Suprapubic skin (tissue), 4 donors: ENCODE measurements at places on chromosomes 1 and 21.

DNA sequence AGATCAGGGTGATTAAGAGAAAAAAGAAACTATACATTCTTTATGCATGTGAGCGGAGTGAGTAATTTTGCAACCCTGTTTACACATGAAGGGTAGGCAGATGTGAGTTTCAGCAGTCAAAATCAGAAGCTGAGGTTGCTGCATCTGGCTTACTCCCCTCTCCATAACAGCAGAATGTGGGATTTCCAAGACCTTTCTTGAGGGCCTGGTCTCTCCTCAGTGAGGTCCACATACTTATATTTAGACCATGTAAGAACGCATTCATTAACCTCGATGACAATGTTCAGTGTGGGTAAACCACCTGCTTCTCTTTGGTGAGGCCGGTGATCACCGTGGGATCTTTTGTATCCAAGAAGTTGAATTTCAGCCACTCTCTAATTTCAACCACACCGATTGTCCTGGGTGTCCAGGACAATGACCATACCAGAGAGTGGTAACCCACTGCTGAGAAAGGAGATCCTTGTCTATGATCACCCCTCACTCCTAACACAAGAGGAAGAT is 18.7 kb upstream of the RAP1A start:
- DNase-seq = no peak

DNA sequence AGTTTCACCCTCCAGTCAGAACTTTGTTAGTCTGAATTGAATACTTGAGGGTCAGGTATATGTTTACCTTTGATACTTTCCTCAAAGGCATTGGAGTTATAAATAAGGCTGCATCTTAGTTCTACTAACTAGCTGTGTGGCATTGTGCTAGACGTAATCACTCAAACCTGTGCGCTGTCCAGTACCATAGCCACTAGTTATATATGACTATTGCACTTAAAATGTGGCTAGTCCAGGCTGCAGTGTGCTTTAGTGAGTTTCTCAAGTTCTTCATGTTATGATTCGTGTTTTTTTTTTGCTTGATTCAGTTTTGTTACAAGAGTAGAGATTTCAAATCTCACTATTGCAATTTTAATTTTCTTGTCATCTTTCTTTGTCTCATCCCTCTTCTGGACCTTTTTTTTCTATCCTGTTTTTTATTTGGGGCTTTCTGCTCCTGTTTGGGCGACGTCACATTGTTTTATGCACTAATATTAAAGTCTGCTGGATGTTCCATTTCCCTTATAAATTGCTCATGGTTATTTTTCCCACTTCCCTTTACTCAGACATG is 5.7 kb downstream of the MAN1A2 start:
- no peak for DNase-seq

DNA sequence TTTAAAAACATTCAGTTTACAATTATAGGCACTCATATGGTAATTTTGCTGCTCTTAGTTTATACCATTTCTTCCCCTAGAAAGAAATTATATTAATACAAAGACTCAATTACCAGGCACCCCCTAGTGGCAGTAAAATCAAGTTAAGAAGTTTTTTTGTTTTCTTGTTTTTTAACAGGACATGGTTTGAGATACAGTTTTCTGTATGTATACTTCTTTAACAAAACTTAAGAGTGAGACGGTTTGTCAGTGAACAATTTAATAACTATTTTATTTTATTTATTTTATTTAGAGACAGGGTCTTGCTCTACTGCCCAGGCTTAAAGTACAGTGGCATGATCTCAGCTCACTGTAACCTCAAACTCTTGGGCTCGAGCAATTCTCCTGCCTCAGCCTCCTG is 224.6 kb downstream of the FAF1 start:
- no peak for DNase-seq

DNA sequence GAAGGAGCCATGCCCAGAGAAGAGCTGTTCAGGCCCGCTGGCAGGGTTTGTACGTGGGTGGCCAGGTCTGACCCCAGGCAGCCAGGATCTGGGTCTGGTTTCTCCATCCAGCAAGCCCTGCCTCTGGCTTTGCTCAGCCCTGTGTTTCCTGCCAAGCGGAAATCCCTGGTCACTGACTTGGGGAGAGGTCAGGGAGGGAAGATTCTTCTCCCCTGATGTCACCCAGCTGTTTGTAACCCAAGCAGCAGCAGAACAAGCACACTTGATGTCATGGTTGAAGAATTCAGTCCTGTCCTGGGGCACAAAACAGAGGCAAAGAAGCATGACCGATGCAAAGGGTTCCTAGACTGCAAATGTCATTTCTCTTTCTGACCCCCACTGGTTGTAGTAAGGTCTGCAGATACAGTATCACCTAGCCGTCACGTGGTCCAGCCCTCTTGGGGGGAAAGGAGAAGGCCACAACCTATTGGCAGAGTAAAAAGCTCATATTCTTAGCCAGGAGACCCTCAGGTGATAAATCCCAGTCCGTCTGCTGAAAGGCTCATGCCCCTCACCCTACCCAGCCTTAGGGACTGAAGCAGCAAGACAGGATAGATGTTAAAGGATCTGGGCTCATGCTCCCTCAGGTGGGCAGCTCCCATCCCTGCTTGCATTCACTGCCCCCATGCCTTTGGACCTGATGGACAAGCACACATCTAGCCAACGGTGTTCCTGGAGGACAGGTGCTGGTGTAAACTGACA is 120.9 kb downstream of the SYT2 start:
- DNase-seq = peak; percentile 93

- DNase-seq = no peak
Measured at GRCh38 chr1:5311634-5312292, 657.4 kb downstream of the AJAP1 start.

DNA sequence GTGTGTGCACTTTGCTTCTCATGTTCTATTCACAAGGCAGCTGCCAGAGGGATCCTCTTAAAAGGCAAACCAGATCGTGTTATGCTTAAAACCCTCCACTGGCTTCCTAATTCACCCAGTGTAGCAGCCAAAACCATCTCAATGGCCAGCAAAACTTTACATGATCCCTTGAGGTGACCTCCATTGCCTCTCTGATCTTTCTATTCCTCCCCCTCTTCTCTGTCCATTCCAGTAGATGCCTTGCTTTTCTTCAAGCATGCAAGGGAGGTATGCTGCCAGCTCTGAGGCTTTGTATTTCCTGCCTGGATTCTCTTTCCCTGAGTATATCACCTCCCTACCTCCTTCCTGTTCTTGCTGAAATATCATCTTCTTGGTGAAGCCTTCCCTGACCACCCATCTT is 93.2 kb upstream of the KCNK2 start:
- no peak for DNase-seq

DNA sequence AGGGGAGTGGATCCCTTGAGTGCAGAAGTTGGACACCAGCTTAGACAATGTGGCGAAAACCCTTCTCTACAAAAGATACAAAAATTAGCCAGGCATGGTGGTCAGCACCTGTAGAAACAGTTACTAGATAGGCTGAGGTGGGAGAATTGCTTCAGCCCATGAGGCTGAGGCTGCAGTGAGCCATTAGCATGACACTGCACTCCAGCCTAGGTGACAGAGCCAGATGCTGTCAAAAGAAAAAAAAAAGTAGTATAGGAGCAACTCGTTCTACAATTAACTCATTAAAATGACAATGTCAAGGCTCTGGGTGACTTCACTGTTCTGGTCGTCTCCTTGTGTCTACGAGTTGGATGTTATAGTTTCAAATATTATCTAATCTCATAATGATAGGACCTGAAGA is 370.6 kb upstream of the NCAM2 start:
- DNase-seq = no peak

GRCh38 chr1:204094313-204094729 is 21.4 kb downstream of the SOX13 start:
- DNase-seq = no peak

- DNase-seq = no peak
Measured at GRCh38 chr1:245396615-245397014, 241.8 kb downstream of the KIF26B start.

GRCh38 chr1:235107368-235108184 is 21.1 kb downstream of the TOMM20 start:
- no peak for DNase-seq

DNA sequence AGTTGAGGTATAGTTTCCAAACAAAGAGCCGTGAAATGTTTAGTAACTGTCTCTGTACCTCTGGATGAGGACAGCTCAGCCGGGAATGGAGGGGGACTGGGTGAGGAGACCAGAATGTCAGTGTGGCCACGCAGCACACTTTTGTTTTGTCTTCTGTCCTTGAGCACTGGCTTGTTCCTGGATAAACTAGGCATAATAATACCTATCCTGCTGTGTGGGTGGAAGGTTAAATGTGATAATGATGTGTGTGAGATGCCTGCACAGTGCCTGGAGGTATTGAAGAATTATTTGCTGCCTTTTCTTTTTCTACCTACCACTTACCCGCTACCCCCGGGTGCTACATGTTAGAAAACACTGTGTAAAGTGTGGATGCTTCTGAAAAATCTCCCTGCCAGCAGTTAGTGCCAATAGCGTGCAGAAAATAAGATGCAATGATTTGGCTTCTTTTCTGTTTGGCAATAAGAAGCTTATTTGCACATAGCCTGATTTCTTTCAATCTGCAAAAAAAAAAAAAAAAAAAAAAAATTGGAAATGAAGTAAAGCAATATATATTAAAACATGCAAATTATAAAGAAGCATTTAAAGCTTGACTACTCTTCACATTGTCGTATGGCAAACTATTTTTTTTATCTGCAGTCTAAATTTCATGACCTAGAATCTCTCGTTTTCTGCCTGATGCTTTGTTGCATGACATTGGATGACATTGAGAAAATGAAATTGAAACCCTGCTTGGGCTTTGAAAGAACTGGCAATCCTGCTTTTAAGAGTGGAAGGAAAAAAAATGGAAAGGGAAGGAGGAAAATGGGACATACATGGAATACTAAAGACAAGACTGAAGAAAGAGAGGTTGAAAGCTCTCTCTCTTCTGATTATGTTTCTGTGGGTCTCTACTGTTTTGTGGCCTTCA is 89.5 kb downstream of the DISC1 start:
- DNase-seq = no peak

DNA sequence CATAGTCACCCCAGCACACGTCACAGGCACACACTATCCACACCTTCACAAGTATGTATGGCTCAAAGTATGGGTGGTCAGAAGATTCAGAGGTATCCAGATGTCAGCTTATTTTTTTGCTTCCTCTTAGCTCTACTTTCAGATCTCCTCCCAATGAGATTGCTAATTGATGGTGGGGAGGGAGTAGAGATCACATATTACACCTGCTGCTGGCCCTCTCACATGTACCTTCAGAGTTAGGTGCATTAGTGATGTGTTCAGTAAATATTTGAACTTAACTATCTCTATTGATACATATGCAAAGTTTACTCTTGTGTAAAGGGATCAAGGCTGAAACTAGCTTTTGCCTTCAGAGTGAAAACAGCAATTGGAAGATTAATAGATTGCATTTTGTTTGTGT is 262.6 kb downstream of the PCP4 start:
- no peak for DNase-seq

- no peak for DNase-seq
Measured at GRCh38 chr1:115953180-115953579, 23.1 kb upstream of the SLC22A15 start.

DNA sequence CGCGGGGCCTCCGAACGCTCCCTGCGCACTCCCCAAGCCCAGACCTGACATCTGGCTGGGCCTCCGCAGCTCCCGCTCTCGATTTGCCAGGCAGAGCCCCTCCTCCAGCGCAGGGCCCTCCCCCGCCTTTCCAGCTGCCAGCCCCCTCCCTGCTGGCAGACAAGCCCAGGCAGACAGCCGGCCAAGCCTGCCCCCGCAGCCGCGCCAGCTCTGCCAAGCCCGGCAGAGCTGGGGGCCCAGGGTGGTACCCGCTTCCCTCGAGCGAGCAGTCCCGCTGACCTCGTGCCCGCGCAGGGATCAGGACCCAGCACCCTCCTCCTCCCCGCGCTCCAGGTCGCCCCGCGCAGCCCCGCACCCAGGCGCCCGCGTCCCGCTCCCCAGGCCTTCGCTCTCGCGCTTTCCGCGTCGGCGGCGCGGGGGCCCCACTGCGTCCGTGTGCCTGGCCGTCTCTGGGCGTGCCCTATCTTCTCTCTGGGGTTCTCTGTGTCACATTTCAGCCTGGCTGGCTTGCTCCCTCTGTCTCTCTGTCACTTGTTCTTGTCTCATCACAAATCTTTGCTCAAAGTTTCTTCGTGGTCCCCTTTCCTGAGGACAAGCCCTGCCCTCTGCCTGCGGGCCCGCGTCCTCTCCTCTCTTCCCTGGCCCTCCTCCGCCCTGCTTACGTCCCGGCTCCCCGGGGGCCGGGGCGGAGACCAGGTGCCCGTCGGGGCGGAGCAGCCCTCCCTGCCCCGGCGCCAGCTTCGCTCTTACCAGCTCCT is 580 bp downstream of the INKA2 start:
- DNase-seq = no peak

- DNase-seq = no peak
Measured at GRCh38 chr1:190479516-190479915, 1.9 kb upstream of the BRINP3 start.

GRCh38 chr1:216434232-216434631 is 11.0 kb upstream of the USH2A start:
- no peak for DNase-seq

- no peak for DNase-seq
Measured at GRCh38 chr1:18574754-18575153, 55.9 kb upstream of the PAX7 start.

- DNase-seq = no peak
Measured at GRCh38 chr21:14492931-14493330, 53.2 kb downstream of the SAMSN1 start.

GRCh38 chr1:226048886-226049285 is 13.6 kb upstream of the H3-3A start:
- no peak for DNase-seq

DNA sequence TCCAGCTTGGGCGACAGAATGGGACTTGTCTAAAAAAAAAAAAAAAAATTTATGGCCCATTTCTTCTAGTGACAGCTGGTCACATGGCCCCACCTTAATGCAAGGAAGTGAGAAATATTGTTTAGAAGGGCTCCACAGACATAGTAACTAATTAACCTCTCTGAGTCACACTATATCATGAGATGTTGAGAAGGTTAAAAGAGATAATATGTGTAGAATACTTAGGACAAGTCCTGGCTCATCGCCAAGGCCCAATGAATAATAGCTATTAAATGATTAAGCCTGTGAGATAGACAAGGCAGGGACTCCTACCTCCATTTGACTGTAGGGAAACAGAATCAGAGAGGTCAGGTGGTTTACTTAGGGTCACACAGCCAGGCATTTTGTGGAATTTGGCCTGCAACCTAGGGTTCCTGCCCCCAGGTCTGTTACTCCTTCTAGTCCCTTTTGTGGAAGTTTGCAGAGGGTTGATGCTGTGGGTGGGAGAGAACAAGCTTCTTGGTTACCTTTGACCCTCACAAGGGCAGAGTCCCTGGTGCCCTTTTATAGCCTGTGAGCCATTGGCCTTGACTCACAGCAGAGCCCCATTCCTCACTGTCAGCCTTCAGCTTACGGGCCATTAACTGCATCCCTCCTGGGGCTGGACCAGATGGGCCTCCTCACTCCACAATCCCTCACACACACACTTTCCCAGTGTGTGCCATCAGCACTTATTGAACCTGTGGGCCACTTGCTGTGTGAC is 48.5 kb downstream of the OPRD1 start:
- DNase-seq = no peak

GRCh38 chr1:21089731-21090130 is 87.0 kb downstream of the EIF4G3 start:
- DNase-seq = no peak
